ENCODE measurements at places on chromosomes 1 and 21.

DNA sequence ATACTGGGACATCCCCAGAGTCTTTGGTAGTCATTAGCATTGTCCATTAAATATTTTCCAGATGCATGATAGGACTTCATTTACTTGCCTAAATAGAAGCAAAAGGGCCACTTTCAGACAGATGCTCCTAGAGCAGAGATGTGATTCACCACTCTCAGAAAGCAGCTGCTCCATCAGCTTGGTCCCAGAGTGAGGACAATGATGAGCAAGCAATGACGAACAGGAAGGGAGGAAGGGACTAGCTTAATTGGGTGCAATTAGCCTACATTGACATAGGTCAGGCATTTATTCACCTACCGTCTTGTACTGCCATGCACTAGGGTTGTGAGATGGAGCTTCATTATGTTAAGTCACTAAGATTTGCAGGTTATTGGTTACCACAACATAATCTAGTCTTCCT lies 85.1 kb upstream of the PLXNA2 start:
- no peak for DNase-seq

DNA sequence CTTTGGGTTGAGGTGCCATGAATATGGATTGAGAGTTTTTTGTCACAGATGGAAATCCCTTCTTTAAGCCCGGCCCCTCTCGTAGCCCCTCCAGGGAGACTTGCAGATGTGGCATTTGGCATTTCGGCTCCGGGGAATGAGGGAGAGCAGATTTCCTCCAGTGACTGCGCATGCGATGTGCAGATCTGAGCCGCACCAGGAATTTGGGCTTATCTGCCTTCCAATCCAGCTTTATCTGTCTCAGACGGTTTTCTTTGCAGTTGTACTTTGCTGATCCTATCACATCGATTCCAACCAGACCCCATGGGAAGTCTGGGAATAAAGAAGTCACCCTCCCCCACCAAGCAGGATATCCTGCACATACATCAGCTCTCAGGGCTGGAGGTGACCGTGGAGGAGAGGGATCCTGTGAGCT lies 11.7 kb downstream of the KIF26B start:
- no peak for DNase-seq

GRCh38 chr21:37615962-37616361 lies 249.4 kb downstream of the DYRK1A start:
- DNase-seq: no peak

DNA sequence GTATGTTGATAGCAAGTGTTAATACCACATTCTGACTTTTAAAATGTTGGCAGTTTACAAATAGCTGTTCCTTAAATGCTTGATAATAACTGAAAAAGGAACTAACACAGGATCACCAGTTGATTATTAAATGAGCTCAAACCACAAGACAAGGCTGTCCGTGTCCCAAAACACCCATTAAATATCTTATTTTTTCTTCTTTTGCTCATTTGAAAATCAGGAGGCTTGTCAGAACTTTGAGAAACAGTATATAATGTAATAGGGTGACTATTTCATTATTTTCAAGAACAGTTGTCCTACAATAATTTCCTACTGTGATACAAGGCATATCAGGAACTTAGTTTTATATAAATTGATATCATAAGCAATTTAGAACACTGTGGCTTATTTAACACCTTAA lies 2.7 kb downstream of the CDKN2C start:
- no peak for DNase-seq

DNA sequence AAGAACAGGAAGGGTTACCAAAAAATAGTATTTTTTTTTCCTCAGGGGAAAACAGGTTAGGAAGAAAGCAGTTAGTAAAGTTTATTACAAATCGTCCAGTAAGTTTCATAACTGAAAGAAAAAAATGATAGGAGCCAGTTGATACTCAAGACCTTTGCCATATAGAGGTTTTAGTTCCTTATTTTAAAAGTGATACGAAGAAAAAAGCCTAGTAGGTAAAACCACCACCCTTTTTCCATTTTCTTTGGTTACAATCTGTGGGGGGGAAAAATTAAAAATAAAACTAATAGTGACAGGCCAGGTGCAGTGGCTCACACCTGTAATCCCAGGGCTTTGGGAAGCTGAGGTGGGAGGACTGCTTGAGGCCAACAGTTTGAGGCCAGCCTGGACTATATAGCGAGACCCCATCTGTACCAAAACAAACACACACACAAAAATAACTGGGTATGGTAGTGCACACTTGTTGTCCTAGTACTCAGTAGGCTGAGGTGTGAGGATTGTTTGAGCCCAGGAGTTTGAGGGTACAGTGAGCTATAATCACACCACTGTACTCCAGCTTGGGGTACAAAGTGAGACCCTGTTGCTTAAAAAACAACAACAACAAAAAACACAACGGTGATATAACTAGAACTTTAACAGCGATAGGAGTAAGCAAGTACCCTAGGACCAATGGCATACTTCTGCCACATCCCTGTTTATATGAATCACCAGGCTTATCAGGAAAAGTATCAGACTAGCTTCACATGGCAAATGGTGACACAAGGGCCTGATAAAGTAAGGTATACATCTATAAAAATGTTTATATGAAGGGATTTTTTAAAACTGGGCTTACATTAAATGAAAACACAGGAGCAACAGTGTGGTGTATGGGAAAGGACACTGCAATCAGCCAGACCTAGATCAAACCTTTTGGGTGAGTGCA lies 5.4 kb downstream of the TMEM59 start:
- DNase-seq: no peak

DNA sequence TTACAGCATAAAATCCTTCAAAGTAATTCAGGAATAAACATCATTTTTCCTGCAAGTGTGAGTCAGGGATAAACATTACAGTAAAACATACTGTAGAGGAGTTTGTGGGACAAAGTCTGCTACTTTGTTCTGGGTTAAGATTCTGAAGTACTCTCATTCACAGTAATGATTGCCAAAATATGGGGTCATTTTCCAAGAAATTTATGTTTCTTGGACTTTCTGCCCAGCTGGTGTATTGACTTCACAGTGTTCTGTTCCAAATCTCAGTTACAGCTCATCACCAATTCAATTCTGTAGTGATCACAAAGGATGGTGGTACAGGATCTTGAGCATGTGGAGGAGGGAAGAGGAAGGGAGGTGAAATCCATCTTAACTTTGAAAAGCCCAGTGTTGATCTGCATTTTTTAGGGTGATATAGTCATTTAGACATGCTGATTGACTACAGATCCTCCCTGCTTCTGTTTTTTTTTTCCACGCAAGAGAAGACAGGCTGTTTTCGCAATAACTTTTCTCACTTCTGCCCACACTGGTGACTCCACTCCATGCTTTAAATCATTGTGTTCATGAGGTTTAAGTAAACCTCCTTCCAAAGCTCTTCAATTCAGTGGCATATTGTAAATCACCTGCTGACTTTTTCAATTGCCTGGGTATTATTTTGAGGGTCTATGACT lies 60.4 kb upstream of the C1orf53 start:
- no peak for DNase-seq

GRCh38 chr1:211198111-211198510 lies 61.1 kb upstream of the RCOR3 start:
- no peak for DNase-seq

GRCh38 chr21:43363506-43364260 lies 63.2 kb downstream of the SIK1 start:
- no peak for DNase-seq

DNA sequence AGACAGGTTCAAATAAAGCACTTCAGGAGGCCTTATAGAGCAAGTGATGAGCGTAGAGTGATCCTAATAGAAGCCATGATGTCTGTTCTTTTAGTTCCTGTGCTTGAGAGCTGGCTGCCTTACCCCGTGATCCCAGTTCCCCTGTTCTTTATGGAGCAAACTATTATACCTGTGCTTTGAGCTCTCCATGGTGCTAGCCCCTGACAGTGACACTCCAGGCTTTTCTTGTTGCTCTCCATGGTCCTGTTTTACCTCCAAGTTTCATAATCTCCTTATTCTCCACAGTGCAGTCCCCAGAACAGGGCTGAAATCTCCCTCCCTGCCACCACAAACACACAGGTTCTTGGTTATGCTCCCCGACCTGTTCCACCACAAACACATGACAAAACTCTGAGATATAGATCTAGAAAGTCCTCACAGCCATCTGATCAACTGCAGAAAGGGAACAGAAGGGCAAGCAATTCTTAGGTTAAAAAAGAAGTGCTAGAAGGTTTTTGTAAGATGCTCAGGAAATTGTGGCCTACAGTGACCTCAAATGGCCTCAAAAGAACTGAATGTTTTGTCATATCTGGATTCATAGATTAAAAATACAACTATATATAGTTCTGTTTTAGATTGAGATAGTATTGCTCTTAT lies 6.0 kb downstream of the CADM3 start:
- DNase-seq: no peak

DNA sequence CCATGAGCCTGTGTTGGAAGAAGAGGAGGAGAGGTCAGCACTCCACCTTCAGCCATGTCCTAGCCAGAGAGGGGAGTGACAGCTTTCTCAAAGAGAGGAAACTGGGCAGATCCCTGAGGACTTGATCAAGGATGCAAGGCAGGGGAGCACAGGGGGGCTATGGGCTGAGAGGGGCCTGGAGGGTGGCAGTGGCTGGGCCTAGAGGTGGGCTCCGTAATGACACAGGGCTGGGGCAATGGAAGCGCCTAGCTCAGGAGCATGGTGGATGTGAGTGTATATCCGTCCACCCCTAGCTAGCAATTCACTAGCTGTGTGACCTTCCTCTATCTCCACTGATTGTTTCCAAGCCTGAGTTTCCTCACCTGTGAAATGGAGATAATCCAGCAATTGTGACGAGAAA lies 32.6 kb downstream of the NEK2 start:
- DNase-seq: no peak

- no peak for DNase-seq
These were observed 62.3 kb downstream of the PTGS2 start for GRCh38 chr1:186617926-186618325.

- no peak for DNase-seq
These were observed 29.6 kb downstream of the RGS5 start for GRCh38 chr1:163173121-163173520.

- DNase-seq: no peak
These were observed 123.1 kb downstream of the AKT3 start for GRCh38 chr1:243726806-243727502.

GRCh38 chr1:17245816-17246325 lies 3.0 kb upstream of the PADI3 start:
- no peak for DNase-seq

DNA sequence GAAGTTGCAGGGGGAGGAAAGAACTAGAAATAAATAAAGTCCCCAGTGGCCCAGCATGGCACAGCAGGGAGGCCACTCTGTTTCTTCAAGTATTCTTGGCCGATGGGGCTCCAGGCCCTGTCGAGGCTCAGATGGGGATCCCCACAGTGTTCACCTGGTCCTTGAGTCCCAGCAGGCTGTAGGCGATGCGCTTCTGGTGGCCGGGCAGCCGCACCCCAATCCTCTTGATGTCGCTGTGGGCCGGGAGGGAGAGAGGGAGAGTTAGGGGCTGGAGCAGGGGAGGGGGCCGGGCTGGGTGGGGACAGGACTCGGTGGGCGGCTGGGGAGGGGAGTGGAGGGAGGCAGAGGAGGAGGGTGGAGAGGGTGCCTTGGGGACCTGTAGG lies 30.8 kb downstream of the EPHA2 start:
- DNase-seq: no peak

DNA sequence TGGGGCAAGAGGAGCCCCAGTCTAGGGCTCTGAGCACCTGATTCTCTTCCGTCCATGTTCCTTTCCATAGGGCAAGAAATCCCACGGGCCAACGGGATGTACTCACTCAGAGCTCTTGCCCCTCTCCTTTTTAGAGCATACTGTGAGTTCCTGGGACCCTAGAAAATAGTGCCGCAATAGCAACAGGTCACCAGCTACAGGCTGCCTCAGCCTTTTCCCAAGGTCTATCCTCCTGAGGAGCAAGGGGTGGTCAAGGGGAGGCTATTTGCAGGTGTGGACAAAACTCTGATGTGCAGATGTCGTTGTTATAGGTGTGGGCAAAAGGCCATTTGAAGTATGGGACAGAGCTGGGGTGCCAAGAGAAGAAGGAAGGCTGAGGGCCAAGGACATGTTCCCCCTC lies 1.6 kb upstream of the QSOX1 start:
- no peak for DNase-seq

DNA sequence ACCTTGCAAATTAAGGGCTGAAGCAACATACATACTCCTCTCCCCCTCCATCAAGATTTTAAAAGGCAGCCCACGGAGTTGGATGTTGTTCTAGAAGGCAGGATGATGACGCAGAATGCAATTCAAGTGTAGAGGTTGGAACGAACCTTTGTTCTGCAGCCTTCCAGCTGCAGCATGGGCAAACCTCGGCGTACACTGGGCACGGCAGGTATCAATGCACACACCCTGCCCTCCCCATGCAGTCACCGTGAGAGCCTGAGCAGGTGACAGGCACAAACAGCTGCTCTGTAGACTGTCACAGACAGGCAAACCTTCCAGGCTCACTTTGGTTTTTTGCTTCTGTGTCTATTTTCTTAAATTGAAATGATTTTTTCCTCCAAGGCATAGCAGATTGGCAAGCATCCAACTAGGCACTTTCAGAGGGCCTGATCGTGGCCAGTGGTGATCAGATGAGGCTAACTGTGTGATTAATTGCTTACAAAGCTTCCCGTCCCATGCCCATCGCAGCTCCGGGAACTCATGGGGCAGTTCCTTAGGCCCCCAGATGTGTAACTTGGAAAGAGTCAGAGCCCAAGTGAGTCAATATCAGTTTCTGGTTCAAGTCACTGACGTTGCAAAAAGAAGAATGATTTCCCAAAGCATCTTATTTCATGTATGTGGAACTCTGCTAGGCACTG lies 82.3 kb downstream of the ITPKB start:
- DNase-seq: no peak

DNA sequence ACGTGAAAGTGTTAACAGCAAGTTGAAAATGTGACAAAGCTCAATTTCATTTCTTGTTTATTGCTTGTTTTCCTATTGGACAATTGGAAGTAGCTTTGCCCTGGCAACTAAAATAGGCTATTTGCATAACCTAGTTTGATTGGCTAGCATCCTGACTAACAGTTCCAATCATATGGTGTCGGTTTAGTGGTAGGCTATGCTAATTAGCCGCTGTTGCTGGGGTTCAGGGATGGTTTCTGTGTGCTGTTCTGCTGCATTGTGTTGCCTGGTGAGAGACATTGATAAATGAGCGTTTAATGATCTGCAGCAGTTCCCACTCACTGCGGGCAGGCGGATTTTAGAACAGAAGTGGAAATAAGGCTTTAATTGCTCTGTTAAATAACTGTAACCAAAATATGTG lies 68.5 kb downstream of the DYRK1A start:
- DNase-seq: no peak

GRCh38 chr1:25780318-25781129 lies 19.5 kb upstream of the SELENON start:
- no peak for DNase-seq

GRCh38 chr1:222275001-222275728 lies 272.7 kb downstream of the HHIPL2 start:
- DNase-seq: no peak

- no peak for DNase-seq
These were observed 40.8 kb upstream of the A3GALT2 start for GRCh38 chr1:33361532-33362235.

DNA sequence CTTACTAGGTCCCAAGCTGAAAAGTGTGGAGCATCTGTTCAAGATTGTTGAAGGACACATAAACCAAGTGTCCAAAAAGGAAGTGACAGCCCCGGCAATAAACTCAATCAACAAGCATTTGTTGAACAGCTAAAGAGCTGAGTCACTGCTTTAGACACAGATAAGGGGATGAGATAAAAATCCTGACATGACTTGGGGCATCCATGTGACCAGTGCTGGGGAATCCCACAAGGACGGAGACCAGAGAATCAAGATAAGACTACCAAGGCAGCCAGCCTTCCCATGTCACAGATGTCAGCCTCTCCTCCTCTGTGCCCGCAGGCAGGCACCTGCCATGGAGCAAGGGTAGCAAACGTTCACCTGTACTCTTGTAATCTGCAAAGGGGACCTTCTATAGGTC lies 118.6 kb upstream of the KAZN start:
- no peak for DNase-seq
